ENCODE measurements at places on chromosomes 16 and 17.
A peak's percentile ranks its signal among the peaks of the same experiment; 100 is the strongest.

GRCh38 chr17:74898376-74898946 lies 5.0 kb upstream of the FADS6 start:
- no peak for DNase-seq

- no peak for DNase-seq
Measured at GRCh38 chr16:61807551-61807950, 228.7 kb downstream of the CDH8 start.

DNA sequence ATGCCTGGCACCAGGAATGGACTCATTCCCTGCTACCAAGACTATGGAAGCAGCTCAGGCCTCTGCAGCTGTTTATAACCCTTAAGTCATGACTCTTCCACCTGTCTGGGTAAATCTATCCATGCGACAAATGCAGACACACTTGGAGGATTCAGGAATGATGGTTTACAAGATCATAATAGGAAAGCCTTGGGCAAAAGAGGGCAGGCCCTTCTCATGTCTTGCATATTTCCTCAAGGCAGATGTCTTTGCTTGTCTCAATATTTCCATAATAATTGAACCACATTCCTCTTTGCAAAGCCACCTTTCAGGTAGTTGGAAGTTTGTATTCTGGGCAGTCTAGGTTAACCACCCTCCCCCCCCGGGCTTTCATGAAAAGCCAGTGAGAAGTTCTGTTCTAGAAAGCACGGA lies 884 bp upstream of the JPT1 start:
- no peak for DNase-seq

- DNase-seq, result no peak
Measured at GRCh38 chr17:76922084-76922483, 53.9 kb downstream of the MGAT5B start.

- DNase-seq, result no peak
Measured at GRCh38 chr17:69672924-69673323, 258.4 kb downstream of the MAP2K6 start.

GRCh38 chr17:2689411-2690164 lies 22.0 kb downstream of the CLUH start:
- DNase-seq, result no peak

DNA sequence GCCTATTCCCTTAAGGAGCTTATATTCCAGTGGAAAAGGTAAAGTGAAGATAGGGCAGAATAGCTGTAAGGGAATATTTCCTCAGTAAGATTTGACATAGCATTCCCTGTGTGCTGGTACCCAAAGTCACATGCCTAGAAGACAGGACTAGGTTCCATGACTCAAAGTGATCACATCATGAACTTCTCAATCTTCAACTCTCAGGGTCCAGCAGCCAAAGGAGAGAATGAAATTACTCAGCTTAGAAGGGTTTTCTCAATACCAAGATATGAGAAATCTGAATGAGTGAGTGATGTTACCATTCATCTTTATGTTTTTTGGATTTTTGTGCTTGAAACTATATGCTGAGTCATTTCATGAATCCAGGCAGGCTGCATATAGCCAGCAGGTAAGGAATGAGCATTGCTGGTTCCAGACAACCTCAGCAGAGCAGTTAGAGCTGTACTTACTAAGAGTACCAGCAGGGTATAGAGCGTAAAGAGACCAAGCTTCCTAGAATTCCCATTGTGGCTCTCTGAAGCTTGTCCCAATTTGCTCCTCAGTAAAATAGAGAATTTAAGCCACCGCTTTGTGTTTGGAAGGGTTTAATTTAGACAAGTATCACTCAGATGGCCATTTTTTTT lies 91.1 kb downstream of the ANKFN1 start:
- DNase-seq, result no peak

- DNase-seq, result no peak
Measured at GRCh38 chr16:49970797-49971431, 54.1 kb upstream of the CNEP1R1 start.

- peak; percentile 49 for DNase-seq
Measured at GRCh38 chr16:71467810-71468209, 5.8 kb upstream of the ZNF23 start.

GRCh38 chr17:1789936-1790335 lies 28.1 kb downstream of the SERPINF1 start:
- no peak for DNase-seq

DNA sequence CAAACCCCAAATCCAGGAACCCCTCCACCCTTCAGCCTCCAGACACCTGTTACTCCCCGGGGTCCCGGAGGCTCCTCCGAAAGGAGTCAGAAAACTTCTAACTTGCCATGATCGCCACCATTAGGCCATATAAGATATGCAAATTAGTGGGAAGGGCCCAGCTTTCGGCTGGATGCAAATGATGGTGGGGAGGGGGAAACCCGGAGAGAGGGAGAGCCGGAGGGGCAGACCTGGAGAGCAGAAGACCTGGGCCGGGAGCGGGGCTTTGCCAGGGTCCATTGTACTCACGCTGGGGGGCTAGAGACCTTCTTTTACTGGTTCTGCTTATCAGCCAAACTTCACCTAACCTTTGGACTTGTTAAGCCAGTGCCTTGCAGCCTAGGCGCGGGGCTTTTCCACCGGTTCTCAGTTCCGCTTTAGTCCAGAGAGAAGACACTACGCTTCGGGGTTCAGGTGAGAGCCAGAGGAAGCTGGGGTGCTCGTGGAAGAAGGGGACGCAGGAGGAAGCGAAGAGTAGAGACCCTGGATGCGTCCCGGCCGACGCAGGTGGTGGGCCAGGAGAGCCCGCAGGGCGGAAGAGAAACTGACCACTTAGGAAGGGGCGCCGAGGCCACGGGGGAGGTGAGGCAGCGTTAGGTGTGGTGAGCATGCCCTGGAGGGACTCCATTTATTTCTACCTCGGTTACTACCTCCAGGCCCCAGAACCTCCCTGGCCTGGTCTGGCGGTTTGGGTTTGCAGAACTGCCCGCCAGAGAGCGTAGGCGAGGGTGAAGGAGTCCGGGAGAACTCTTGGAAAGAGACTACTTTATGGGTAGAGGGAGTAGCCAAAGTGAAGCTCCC lies at the start of gene HNF1B:
HNF1B (minus strand) TSS at position 99 of the 840 bp plus-strand sequence. CDS start 175 bp downstream, outside the sequence.
- DNase-seq, result no peak

DNA sequence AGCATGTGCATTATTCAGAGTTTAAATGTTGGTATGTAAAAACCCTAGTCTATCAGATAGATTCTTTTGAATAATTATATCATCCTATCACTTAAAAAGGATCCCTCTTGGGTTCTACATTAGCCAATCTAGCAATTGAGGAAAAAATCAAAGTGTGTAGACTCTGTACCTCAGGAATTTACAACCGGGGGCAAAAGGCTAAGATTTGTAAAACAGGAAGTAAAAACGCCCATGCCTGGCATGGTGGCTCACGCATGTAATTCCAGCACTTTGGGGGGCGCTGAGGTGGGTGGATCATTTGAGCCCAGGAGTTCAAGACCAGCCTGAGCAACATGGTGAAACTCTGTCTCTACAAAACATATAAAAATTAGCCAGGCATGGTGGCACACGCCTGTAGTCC lies 58.6 kb downstream of the SLC6A4 start:
- DNase-seq, result no peak

DNA sequence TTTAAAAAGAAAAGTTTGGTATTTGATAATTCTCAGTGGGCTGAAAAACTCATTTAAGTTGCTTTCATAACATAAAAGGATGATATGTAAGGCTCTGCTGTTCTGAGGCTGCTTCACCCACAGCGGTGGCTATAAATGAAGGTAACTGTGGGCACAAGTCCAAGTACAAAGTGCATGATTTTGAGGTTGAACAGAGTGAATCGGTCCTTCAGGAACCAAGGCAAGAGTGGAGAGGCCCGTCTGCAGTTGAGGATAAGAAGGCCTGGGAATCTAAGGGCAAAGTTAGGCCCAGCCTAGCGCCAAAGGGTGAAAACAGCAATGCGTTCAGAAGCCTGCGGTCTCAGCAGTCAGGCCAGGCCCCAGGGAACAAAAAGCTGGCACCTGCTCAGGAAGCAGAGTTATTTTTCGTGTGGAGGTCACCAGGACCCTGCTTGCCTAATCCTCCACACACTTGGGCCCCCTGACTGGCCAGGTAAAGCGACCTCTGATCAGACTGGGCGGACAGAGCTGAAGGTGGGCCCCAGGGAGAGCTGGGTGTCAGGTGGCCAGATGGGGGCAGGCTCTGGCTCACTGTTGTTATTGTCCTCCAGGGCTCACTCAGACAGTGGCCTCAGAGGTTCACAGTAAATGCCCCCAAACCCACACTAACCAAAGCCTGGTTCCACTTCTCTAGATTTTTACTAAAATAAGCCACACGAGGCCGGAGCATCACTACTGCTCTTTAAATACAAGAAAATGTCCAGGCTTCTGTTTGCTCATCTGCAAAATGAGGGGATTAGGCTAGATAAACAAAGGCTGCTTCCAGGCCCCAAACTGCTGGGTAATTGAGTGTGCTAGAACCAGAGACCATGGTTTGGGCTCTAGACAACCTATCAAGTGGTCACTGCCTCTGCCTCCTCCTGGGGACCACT lies 46.5 kb downstream of the TEX2 start:
- no peak for DNase-seq

DNA sequence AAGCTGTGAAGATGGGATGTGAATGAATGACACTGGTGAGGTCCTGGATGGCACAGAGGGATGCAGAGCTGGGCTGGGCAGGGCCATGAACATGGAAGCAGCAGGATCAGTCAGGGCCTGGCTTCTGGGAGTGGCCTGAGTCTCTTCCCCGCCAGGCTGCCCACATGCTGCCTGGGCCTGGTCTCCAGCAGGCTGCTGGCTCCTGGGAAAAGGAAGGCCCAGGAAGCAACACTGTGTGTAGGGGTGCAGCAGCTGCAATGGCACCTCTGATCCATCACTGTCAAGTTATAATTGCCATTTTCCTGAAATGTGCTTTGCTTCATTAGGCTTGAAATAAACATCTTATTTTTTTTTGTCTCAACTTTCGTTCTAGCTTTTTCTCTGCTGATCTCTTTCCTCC lies 260.2 kb upstream of the N4BP1 start:
- no peak for DNase-seq

DNA sequence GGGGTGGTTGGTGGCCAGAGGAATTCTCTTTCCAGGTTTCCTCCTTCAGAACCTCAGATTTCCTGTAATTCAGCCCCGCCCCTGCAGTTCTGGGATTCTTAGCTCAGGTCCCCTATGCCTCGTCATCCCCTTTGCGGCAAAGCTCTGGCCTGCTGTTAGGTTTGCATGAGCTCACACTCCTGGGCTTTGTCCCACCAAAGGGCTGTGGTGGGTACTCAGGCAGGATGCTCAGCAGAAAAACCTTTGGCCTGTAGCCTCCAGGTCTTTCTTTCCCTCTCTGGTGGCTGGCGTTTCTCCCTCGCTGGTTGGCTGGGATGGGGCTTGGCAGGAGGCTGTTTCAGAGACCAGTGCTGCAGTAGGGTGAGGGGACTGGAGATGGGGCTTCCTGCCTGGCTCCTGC lies 9.6 kb upstream of the PLEKHG4 start:
- DNase-seq, result no peak

- DNase-seq, result no peak
Measured at GRCh38 chr17:75267153-75267410, 3.9 kb downstream of the MIF4GD start.

- no peak for DNase-seq
Measured at GRCh38 chr17:32723310-32723955, 153.5 kb downstream of the MYO1D start.

DNA sequence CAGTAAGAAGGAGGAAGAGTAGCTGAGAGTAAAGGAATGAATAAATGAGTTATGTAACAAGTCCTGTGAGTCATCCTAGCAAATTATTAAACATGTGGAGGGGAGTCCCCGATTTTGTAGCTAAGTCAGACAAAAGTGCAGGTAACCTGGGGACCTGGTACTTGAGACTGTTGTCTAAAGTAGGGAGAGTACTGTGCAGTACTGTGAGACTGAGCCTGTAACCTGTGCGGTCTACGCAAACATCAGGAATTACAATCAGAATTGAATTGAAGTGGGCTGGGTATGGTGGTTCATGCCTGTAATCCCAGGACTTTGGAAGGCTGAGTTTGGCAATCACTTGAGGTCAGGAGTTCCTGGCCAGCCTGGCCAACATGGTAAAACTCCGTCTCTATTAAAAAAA lies 35.7 kb downstream of the IKZF3 start:
- no peak for DNase-seq

- DNase-seq, result no peak
Measured at GRCh38 chr16:3876695-3877094, 3.8 kb downstream of the CREBBP start.

- DNase-seq, result no peak
Measured at GRCh38 chr16:84072014-84072413, 29.4 kb upstream of the SLC38A8 start.

- DNase-seq, result no peak
Measured at GRCh38 chr17:63675231-63675606, 24.7 kb downstream of the LIMD2 start.

GRCh38 chr16:64626776-64627175 lies 495.1 kb downstream of the CDH11 start:
- no peak for DNase-seq

All from T-cell (primary cell).